Vagina (tissue), 2 donors: ENCODE measurements at places on chromosomes 2 and 18.

GRCh38 chr2:100412466-100412865 lies 5.0 kb downstream of the CHST10 start:
- no peak for DNase-seq

DNA sequence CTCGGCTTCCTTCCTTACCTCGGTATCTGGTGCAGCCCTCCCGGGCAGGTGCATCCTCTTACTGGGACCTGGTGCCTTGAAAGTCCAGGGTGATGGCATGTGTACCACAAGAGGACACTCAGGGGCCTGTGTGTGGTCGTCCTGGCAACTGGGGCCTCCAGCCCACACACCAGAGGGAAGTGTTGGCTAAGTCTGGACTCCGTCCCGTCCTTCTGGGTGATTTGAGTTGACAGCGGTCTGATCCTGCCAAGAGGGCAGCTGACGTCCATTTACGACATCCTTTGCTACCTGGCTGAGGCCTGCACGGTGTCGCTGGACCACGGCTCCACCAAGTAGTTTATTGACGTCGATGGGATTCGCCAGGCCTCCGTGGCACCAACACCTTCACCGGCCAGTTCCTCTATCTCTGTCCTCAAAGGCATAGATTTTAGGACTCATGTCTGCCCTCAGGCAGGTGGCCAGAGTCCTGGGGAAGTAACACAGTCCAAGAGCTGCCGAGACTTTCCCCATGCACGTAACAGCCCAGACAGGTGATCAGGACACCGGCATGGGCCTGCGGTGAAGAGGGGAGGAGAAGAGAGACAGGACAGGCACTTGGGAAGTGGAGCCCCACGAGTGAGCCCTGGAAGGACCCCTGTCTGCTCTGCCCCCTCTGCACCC lies 186.0 kb upstream of the HDAC4 start:
- DNase-seq, result no peak

DNA sequence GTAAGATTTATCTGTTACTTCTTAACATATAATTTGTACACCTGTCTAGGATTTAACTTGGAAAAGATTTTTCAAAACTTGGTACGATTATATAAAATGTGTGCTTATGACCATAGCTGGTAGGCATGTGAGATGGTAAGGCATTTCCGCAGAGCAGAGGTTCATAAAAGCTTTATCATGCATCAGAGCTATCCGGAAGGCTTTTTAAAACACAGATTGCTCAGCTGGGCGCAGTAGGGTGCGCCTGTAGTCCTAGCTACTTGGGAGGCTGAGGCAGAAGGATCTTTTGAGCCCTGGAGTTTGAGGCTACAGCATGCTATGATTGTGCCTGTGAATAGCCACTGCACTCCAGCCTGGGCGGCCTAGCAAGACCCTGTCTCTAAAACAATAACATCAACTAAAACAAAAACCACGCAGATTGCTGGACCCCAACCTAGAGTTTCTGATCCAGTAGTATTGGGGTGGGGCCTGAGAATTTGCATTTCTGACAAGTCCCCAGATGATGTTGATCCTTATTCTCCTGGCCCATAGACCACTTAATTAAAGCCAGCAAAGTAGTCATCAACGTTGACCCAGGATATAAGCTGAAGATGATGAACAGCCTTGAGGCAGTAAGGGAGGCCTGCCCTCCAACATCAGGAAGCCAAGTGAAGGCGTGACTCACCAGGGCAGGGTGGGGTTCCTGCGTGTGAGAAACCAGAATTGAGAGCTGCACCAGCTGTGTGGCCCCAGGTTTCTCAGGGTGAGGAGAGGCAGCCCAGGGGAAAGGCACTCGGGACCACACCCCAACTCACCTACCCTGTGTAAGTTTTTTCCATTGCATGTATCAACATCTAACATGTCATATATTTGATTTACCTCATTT lies 21.6 kb upstream of the SLC20A1 start:
- no peak for DNase-seq

DNA sequence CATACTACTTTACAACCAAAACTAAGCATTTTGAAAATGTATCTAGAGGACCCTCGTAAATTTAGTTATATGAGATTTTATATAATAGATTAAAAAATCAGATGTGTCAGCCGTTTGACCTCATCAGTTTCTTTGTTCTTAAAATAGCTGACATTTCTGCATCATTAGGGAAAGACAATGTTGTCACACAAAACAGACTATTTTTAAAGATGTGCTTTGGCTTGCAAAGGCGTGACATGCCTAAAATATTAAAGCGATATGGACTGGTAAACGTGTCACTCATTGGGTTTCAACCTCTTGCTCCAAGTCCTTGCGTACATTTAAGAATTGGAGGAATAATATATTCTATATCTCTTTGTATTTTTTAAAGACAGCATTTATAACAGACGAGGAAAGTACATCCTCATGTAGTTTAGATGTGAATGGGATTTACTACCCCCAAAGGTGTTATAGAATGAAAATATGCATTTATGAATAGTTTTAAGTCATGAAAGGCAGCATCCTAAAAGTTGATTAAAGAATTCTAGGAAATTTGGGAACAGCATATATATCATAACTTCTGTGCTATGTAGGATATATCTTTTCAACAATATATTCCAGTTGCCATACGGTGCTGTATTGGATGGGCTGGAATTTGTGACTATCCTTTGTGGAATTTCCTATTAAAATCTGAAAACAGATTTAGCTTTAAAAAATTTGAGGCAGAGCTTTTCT lies 3.8 kb downstream of the MYL12A start:
- no peak for DNase-seq

DNA sequence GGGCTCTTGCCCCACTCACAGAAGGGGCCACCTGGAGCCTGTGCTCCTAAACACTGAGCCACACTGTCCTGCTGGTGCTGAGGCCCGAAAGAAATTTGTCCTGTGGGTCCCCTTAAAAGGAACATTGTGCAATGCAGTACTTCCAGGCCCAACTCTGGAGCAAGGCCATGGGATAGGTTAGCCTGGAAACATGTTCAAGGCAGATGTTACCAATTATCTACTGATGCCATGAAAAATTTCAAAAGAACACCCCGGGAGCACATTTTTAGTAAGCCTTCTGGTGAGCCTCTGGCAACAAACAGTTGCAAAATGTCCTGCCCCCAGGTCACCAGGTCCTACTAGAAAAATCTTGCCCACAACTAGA lies 12.3 kb upstream of the PTMA start:
- DNase-seq, result peak; percentile 96

DNA sequence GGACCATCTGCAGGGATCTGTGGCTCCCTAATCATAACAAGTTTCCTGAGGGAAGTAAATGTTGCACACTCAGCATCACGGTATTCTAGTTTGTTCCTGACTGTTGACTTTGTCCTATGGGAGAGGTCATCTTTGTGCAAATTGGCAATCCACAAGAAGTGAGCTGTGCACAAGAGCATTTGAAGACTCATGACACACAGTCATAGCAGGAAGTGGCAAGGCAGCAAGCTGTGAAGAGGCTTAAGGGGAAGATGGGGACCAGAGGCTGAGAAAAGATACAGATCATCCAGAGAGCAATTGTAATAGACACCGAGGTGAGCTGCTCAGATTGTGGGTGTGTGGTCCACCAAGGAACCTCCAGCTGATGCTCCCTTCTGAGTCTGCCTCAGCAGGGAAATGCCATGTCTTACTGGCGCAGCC lies 2.7 kb downstream of the TNP1 start:
- no peak for DNase-seq

GRCh38 chr2:102664471-102664909 lies 45.1 kb downstream of the SLC9A2 start:
- DNase-seq, result no peak

DNA sequence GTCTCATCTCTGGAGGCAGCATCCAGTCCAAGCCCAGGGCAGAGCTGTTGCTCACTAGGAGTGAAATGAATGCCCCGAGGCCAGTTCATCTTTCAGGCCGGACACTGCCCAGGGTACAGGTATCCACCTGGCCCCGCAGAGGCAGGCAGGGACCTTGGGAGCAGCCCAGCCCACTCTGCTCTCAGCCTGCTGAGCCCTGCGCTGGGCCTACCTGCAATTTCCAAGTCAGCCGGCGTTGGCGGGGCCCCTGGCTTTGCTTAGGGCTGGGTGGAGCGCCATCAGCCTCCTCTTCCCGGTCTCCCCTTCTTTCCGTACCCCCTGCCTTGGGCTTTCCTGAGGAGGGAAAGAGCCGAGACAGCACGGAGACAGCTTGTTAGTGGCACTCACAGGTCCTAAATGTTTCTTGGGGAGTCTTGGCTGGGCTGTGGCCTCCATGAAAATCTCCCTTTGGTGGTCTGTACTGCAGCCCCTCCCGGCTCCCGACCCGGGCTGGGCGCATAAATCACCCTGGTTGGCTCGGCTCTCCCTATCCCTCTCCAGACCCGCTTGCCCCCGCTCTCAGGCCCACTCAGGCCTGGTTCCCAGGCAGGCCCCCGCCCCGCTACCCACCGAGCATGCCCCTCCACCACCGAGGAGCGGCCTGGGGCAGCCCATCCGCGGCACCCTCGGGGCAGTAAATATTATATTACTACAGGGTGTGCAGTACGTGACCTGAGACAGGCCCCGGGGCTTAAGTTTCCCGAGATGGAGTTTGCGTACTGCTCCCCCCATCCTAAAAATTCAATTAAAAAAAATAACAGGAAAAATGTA lies 106.7 kb downstream of the DYSF start:
- DNase-seq, result no peak

DNA sequence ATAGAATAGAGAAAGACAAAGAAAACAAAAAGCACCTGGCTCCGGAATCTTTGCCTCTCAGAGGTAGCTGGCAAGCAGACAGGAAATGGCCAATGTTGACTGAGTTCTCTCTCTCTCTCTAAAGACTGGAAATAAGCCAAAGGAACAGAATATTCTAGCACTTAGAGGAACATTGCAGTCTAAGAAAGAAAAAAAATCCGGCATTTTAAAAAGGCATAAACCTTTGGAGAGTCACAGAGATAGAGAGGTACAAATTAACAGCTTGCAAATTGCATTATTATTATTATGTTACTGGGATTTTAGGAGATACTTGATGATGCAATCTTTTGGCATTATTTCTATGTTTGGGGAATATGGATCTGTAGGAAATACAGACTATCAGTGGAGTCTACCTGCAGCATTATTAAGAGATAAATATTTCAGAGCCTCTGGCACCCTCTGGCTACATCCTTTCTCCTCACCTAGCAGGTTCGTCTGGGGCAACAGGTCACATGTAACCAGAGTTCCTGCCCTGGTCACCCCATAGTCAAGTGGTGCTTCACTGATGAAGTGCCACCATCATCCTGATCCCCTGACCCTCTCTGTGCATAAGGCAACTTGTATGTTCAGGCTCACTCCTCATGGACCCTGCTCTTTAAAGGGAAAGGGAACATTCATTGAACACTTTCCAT lies 318.9 kb upstream of the ACVR2A start:
- DNase-seq, result no peak

DNA sequence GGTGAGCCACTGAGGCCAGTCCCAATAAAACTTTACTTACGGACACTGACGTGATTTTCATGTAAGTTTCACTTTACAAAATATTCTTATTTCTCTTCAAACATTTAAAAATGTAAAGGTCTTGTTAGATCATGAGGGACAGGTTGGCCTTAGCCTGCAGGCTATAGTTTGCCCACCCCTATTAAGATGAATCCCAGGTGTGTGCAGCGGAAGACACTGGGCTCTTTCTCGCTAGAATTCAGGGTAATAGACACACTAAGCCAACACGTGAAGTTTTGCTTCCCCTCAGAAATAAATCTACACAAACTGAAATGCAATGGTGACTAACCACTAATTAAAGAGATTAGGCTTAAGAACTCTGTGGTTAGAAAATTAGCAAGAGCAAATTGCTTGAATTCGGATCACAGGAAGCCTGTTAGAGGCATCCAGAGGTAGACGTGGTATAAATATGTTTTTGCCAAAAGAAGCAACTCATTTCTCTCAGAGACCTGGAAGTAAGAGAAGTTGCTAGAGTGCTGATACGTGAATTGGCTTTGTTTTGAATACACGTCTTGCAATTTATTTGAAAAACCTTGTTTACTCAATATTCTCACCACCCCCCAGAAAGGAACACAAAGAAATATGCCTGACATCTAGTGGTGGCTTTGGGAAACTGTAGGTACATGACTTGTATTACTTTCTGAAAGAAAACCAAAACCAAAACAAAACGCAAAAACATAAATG lies 151.6 kb downstream of the DTNB start:
- no peak for DNase-seq

GRCh38 chr2:32591669-32592463 lies 36.0 kb upstream of the TTC27 start:
- DNase-seq, result no peak

- no peak for DNase-seq
Measured at GRCh38 chr2:58098254-58099095, 51.9 kb downstream of the VRK2 start.

DNA sequence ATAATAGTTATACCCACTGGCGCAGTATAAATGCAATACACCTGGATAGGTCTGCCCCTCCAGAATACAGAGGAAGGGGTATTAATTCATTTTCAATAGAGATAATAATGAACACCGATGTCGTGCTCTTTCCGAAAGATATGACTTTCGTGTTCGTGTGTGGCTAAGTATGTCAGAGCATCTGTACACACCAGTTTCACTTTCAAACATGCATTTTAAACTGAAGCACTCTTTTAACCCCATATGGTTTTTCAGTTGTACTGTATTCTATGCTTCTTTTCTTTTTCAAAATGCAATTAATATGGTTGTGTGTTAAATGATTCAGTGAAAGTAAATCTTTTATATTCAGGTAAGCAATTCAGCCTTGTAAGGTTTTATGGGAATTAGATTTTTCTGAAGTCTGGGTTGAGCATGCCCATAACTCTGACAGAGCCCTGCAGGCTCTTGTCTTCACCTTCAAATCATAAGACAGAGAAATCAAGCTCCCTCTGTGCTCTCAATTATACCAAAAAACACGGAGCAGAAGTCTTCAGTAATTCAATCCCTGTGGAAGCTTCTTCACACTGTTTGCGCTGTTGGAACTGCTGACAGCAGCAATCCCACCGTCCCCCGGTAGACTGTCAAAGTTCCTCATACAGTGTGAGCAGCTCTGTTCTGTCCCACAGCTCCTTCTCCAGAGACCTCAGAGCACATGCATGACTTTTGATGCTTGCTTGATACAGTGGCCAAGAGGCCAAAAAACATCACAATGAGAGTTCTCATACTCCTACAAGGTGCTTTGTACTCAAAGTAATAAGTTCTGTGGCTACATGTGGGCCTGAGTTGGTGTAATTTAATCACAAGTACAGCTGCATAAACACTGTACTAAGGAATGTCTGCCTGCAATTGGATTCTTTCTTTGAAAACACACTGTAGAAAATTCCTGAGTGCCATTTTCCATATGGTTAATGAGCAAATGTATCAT lies 186.8 kb downstream of the ZNF521 start:
- DNase-seq, result no peak

GRCh38 chr2:64795024-64795592 lies 141.4 kb upstream of the SERTAD2 start:
- no peak for DNase-seq

- DNase-seq, result no peak
Measured at GRCh38 chr2:45763255-45763654, 111.8 kb downstream of the PRKCE start.
